ENCODE measurements at places on chromosomes 7 and 10. TPM values are rescaled to one million over a fixed set of nuclear protein-coding genes. Genes with fewer than 3 reads are reported as not detected.

The TEX36 gene
- total RNA-seq, result not detected

The POLD2 gene
- total RNA-seq, result 261 TPM

The NXPH1 gene
- total RNA-seq, result not detected

The FGF8 gene
- total RNA-seq, result 0.86 TPM

The CC2D2B gene
- total RNA-seq, result not detected

The FBXL13 gene
- 1.6 TPM for total RNA-seq

The IGF2BP3 gene
- 108 TPM for total RNA-seq

The TAS2R3 gene
- 2.4 TPM for total RNA-seq

The PRLHR gene
- total RNA-seq, result not detected

The PNLIP gene
- not detected for total RNA-seq

The GSTO2 gene
- total RNA-seq, result 1.6 TPM

The LRRN3 gene
- not detected for total RNA-seq

The MALRD1 gene
- not detected for total RNA-seq

The WIPF3 gene
- total RNA-seq, result not detected

The ITPRID1 gene
- not detected for total RNA-seq

The DENND2A gene
- total RNA-seq, result not detected

The NSUN5 gene
- total RNA-seq, result 67.7 TPM

The LMBR1 gene
- 114 TPM for total RNA-seq

The BTBD16 gene
- total RNA-seq, result not detected

The TMEM72 gene
- total RNA-seq, result not detected

The TMEM178B gene
- total RNA-seq, result not detected

The SLC39A12 gene
- not detected for total RNA-seq

The NEUROD6 gene
- not detected for total RNA-seq

The ADAP1 gene
- 7.0 TPM for total RNA-seq

The TRIL gene
- not detected for total RNA-seq

The SPAG6 gene
- total RNA-seq, result not detected

The FEZF1 gene
- total RNA-seq, result not detected

The STEAP1B gene
- total RNA-seq, result 2.1 TPM

The SFXN2 gene
- total RNA-seq, result 43.0 TPM

The CDHR3 gene
- 0.30 TPM for total RNA-seq

The RADIL gene
- 0.24 TPM for total RNA-seq

The TSPAN12 gene
- total RNA-seq, result not detected

The IDI2 gene
- total RNA-seq, result not detected

The GARIN1A gene
- 0.29 TPM for total RNA-seq

The HOXA4 gene
- total RNA-seq, result 2.0 TPM

All from OCI-LY7 (cell line).